Tibial artery (tissue), 4 donors: ENCODE measurements at places on chromosomes 6 and 20.

DNA sequence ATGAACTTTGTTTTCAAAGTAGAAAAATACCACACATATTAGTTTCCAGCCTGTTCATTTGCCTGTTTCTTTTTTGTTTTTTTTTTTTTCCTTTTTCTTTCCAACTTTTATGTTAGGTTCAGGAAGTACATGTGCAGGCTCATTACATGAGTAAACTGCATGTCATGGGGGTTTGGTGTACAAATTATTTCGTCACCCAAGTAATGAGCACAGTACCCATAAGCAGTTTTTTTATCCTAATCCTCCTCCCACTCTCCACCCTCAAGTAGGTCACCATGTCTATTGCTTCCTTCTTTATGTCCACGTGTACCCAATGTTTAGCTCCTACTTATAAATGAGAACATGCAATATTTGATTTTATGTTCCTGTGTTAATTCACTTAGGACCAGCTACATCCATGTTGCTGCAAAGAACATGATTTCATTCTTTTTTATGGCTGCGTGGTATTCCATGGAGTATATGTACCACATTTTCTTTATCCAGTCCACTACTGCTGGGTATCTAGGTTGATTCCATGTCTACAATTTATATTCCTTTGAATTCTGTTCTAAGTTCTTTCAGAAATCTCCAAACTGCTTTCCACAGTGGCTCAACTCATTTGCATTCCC is 31.8 kb downstream of the SNX14 start:
- DNase-seq: no peak

DNA sequence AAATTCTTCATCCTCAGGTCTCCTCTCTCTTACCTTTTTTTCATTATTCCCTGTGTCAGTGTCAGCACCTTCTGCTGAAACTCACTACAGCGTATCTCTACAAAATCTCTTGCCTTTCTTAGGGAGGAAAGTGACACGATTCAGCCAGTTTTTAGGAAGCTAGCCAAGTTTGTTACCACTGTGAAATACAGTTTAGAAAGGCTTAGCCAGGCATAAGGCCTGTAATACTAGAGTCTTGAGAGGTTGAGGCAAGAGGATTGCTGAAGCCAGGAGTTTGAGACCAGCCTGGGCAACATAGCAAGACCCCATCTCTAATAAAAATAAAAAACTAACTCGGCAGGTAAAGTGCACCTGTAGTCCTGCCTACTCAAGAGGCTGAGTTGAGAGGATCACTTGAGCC is 16.7 kb downstream of the TAB2 start:
- no peak for DNase-seq

DNA sequence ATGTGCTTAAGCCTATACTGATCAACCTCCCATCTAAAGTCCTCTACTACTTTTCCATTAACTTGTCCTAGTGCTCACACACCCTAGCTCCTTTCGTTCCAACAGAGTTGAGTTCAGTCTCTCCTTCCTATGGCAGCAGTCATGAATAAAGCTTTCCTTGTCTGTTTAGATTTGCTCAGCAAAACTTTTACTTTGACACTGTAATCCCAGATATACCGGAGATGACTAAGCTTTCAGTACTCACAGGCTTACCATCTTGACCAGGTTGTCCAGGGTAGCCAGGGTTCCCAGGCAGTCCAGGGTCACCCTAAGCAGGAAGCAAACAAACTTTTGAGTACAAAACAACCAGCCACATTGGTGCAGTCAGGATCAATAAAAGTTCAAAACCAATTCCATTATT is 90.7 kb downstream of the COL21A1 start:
- DNase-seq: no peak

- DNase-seq: no peak
These were observed 172.9 kb upstream of the FBXL4 start for GRCh38 chr6:99120641-99121040.

- no peak for DNase-seq
These were observed 1120.1 kb upstream of the CITED2 start for GRCh38 chr6:140494321-140495108.

- no peak for DNase-seq
These were observed 10.6 kb upstream of the SUPT3H start for GRCh38 chr6:45388328-45388727.

GRCh38 chr6:195861-196360 is 96.4 kb upstream of the DUSP22 start:
- DNase-seq: peak; percentile 54

GRCh38 chr20:51610761-51611624 is 68.5 kb upstream of the NFATC2 start:
- DNase-seq: no peak

DNA sequence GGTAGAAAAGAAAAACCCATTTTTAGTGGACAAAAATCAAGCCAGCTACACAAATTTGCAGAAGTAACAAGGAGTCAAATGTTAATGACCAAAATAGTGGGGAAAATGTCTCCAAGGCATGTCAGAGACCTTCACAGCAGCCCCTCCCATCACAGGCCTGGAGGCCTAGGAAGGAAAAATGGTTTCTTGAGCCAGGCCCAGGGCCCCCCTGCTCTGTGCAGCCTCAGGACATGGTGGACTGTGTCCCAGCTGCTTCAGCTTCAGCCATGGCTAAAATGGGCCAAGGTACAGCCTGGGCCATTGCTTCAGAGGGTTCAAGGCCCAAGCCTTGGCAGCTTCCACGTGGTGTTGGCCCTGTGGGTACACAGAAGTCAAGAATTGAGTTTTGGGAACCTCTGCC is 82.5 kb upstream of the CLVS2 start:
- no peak for DNase-seq
